ENCODE measurements at places on chromosomes 1 and 21. TPM values are rescaled to one million over a fixed set of nuclear protein-coding genes. Genes with fewer than 3 reads are reported as not detected.

The CFAP141 gene
- not detected for total RNA-seq

The FALEC gene
- not detected for total RNA-seq

The SYPL2 gene
- 1.1 TPM for total RNA-seq

The CEP104 gene
- total RNA-seq, result 35.1 TPM

The SLC25A34 gene
- 1.3 TPM for total RNA-seq

The DHX9 gene
- 137 TPM for total RNA-seq

The EXTL1 gene
- 0.34 TPM for total RNA-seq

The NBPF6 gene
- total RNA-seq, result not detected

DNA sequence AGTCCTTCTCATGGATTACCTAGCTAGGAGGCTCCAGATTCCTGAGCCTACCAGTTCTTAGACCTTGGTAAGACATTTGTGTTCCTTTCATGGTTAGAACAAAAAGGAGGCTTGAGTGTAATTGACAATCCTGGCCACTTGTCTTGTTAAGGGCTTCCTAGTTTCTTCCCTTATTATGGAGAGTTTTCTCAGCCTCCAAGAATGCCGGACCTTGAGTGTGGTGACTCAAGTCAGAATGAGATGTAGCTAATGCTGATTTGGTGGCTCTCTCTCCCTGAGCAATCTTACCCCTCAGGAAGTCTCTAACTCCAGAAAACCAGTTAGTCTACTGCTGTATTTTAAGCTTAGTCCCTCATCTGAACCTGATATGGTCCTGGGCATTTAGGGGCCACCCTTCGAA, 14.3 kb downstream of the CHI3L2 start:
- H3K4me3 ChIP-seq, result no peak overlapping the region
- no peaks in the 10 kb centered on the region for H3K36me3 ChIP-seq

GRCh38 chr21:17775431-17776126, 43.6 kb downstream of the C21orf91 start:
- no peaks in the 10 kb centered on the region for H3K36me3 ChIP-seq
- H3K27ac ChIP-seq, result no peak overlapping the region
- DNase-seq, result no peak
- no peaks in the 10 kb centered on the region for H3K27me3 ChIP-seq

DNA sequence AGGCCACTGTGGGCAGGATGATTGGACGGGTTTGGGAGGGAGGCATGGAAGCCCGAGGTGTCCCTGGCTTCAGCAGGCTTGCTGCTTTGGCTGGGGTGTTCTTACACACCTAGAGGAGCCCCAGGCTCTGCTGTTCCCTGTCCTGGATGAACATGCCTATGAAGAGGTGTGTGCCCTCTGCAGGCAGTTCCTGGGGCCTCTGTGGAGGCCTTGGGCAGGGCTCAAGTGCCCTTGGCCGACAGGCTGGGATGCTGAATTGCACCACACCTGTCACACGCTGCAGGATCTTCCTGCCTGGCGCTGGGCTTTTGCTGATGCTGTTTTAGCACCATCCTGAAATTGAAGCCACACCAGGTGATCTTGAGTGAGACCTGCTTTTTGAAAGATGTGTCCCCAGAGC, 415.0 kb upstream of the VAMP3 start:
- H3K36me3 ChIP-seq, result no peaks in the 10 kb centered on the region
- no peak overlapping the region for H3K27ac ChIP-seq
- no peak for DNase-seq
- H3K4me1 ChIP-seq, result peaks cover 9% of the 10 kb centered on the region
- H3K4me3 ChIP-seq, result no peak overlapping the region

- peaks cover 6% of the 10 kb centered on the region for H3K4me1 ChIP-seq
- no peak overlapping the region for H3K4me3 ChIP-seq
- H3K27ac ChIP-seq, result no peak overlapping the region
- no peak for DNase-seq
Measured at GRCh38 chr1:31183927-31184554, 55.6 kb downstream of the NKAIN1 start.

GRCh38 chr1:26122988-26123973, 11.7 kb downstream of the PDIK1L start:
- no peak for DNase-seq
- no peak overlapping the region for H3K4me3 ChIP-seq
- H3K4me1 ChIP-seq, result no peaks in the 10 kb centered on the region
- peaks cover 26% of the 10 kb centered on the region for H3K36me3 ChIP-seq
- H3K27ac ChIP-seq, result no peak overlapping the region
- no peaks in the 10 kb centered on the region for H3K27me3 ChIP-seq

DNA sequence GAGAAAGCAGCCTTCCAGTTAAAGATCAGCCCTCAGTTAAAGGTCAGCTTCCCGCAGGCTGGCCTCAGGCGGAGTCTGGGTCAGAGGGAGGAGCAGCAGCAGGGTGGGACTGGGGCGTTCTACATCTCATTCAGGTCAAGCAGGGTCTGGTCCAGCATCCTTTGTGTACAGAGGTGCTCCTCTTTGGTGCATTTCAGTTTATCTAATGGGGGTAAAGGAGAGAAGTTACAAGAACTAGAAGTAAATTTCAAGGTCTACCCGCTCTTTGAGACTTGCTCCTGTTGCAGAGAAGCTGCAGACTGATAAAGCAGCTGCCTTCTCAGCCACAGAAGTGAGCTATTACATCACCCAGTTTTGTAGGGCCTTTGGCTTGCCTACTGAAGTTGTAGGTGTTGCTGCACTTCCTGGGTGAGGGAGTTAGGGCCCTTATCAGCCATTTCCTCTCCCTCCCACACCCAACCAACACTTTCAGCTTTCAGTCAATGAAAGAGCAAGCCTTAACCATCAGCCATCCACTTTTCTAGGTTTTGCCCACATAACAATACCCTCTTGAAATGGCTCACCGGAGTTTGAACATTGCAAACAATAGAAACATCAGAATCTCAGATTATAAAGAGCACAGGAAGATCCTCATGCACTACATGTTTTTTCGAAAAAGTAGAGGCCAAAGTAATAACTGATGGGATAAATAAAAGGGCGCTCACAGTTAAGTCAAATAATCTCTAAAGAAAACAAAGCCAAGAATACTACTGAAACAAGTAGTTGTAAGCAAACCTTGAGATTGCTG, 2.8 kb upstream of the NUP210L start:
- H3K27me3 ChIP-seq, result no peaks in the 10 kb centered on the region
- H3K36me3 ChIP-seq, result peaks cover 40% of the 10 kb centered on the region
- DNase-seq, result no peak
- peaks cover 21% of the 10 kb centered on the region for H3K4me1 ChIP-seq
- no peak overlapping the region for H3K4me3 ChIP-seq

DNA sequence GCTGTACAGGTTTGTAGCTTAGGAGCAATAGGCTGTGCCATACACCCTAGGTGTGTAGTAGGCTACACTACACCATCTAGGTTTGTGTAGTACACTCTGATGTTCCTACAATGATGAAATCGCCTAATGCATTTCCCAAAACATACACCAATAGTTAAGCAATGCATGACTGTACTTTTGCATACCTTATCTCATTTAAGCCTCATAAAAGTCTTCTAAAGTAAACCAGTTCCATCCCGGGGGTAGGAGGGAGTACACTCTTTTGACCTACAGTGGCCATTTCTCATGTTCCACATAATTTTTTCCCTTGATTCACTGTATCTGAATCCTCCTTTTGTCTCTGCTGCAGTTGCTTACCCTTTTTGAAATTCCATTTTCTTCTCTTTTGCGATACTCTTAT, 12.2 kb downstream of the TRMT13 start:
- H3K27me3 ChIP-seq, result no peaks in the 10 kb centered on the region
- H3K36me3 ChIP-seq, result peaks cover 53% of the 10 kb centered on the region
- DNase-seq, result no peak
- no peaks in the 10 kb centered on the region for H3K4me1 ChIP-seq

GRCh38 chr1:159092036-159092760, 15.6 kb upstream of the AIM2 start:
- peaks cover 5% of the 10 kb centered on the region for H3K4me1 ChIP-seq
- DNase-seq, result no peak
- no peak overlapping the region for H3K4me3 ChIP-seq
- H3K27ac ChIP-seq, result no peak overlapping the region
- peaks cover 5% of the 10 kb centered on the region for H3K27me3 ChIP-seq

GRCh38 chr21:20874202-20874601, 124.0 kb upstream of the NCAM2 start:
- H3K36me3 ChIP-seq, result no peaks in the 10 kb centered on the region
- H3K27me3 ChIP-seq, result no peaks in the 10 kb centered on the region
- H3K4me1 ChIP-seq, result peaks cover 4% of the 10 kb centered on the region

- no peak overlapping the region for H3K4me3 ChIP-seq
- no peaks in the 10 kb centered on the region for H3K36me3 ChIP-seq
- H3K4me1 ChIP-seq, result no peaks in the 10 kb centered on the region
- H3K27ac ChIP-seq, result no peak overlapping the region
- no peaks in the 10 kb centered on the region for H3K27me3 ChIP-seq
Measured at GRCh38 chr1:175162955-175163354, 29.6 kb downstream of the KIAA0040 start.

- H3K36me3 ChIP-seq, result no peaks in the 10 kb centered on the region
- H3K4me3 ChIP-seq, result no peak overlapping the region
- H3K27ac ChIP-seq, result peak overlapping the region; percentile 61
- no peak for DNase-seq
Measured at GRCh38 chr1:110308247-110308646, 30.9 kb upstream of the RBM15 start.

GRCh38 chr21:43267391-43268085, 98.7 kb downstream of the CRYAA start:
- H3K36me3 ChIP-seq, result no peaks in the 10 kb centered on the region
- DNase-seq, result no peak
